Muscle of back (tissue), 13 donors: ENCODE measurements at places on chromosomes 5 and 9. TPM values are rescaled to one million over a fixed set of nuclear protein-coding genes. Genes with fewer than 3 reads are reported as not detected.

PCDHAC2 gene
- polyA plus RNA-seq: 0.67 TPM

PCDHGB1 gene
- 0.40 TPM for polyA plus RNA-seq

NCS1 gene
- polyA plus RNA-seq: 53.3 TPM

TXNDC8 gene
- not detected for polyA plus RNA-seq

EPB41L4B gene
- 10.9 TPM for polyA plus RNA-seq

GPR150 gene
- 0.17 TPM for polyA plus RNA-seq

GAPVD1 gene
- 19.2 TPM for polyA plus RNA-seq

AMBP gene
- polyA plus RNA-seq: not detected

DAB2IP gene
- 31.1 TPM for polyA plus RNA-seq

F2R gene
- polyA plus RNA-seq: 24.1 TPM

SLC25A51 gene
- 14.7 TPM for polyA plus RNA-seq

GNPDA1 gene
- polyA plus RNA-seq: 21.4 TPM

ABCA1 gene
- polyA plus RNA-seq: 6.0 TPM

PNPLA7 gene
- 1.1 TPM for polyA plus RNA-seq

TRIM14 gene
- 1.9 TPM for polyA plus RNA-seq

IFNA13 gene
- polyA plus RNA-seq: not detected

ARID3C gene
- 0.24 TPM for polyA plus RNA-seq

CLIC3 gene
- 0.61 TPM for polyA plus RNA-seq

LCP2 gene
- 5.2 TPM for polyA plus RNA-seq

IGFBPL1 gene
- polyA plus RNA-seq: 1.1 TPM

ANGPTL2 gene
- 50.0 TPM for polyA plus RNA-seq

C1QTNF3 gene
- 109 TPM for polyA plus RNA-seq

RAB24 gene
- polyA plus RNA-seq: 20.9 TPM

DNAJB5 gene
- polyA plus RNA-seq: 40.1 TPM

FOXD4L4 gene
- 0.12 TPM for polyA plus RNA-seq
